Coronary artery (tissue), 2 donors: ENCODE measurements at places on chromosomes 2 and 18.

GRCh38 chr2:203669820-203670219, 36.6 kb upstream of the CD28 start:
- no peak for DNase-seq

DNA sequence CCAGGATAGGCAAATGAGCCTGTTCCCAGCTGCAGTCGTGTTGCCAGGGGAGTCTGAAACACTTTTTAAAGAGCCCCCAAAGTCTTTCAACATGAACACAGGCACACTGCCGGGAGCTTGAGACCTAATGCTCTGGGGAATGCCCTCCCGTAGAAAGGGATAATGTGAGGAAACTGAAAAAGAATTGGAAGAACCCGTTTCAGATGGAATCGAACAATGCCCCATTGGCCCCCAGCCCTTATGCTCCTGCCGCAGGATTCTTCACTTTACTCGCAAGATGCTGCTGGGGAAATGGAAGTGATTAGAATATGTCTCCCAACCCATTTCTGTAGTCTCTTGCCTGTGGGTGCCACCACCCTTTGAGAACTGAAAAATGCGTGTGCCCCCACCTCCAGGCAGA, 136.3 kb upstream of the GATA6 start:
- no peak for DNase-seq

DNA sequence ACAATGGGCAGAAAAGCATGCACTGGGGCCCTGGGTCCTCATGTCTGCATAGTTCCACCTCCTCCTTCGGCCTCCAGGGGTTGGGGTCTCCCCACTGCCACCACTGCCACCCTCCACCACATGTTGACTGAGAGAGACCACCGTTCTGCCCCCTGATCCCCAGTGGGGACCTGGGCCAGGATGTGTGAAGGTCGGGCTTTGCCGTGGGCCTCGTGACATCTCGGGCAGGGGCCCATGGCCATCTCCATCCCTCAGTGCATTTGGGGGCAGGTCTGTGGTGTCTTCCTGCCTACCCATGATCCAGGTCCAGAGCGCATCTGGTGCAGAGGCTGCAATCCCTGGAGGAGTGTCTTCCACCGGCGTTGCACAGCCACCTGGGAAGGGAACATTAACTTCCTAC, 166.8 kb upstream of the POU3F3 start:
- DNase-seq = no peak

GRCh38 chr2:197927994-197928393, 123.6 kb downstream of the PLCL1 start:
- DNase-seq = no peak

GRCh38 chr2:6955511-6956136, 38.4 kb downstream of the RNF144A start:
- no peak for DNase-seq
